ENCODE measurements at places on chromosomes 2 and 18. TPM values are rescaled to one million over a fixed set of nuclear protein-coding genes. Genes with fewer than 3 reads are reported as not detected.
A peak's percentile ranks its signal among the peaks of the same experiment; 100 is the strongest.

GRCh38 chr2:190350371-190350770 is 7.0 kb downstream of the INPP1 start:
- no peak overlapping the region for H3K27ac ChIP-seq
- peaks cover 15% of the 10 kb centered on the region for H3K4me1 ChIP-seq
- H3K4me3 ChIP-seq = no peak overlapping the region
- H3K27me3 ChIP-seq = no peaks in the 10 kb centered on the region
- no peaks in the 10 kb centered on the region for H3K36me3 ChIP-seq

- H3K27ac ChIP-seq = no peak overlapping the region
- H3K36me3 ChIP-seq = no peaks in the 10 kb centered on the region
- H3K27me3 ChIP-seq = no peaks in the 10 kb centered on the region
- H3K4me3 ChIP-seq = no peak overlapping the region
- no peaks in the 10 kb centered on the region for H3K4me1 ChIP-seq
These were observed 17.9 kb upstream of the EHBP1 start for GRCh38 chr2:62687636-62688035.

- no peaks in the 10 kb centered on the region for H3K36me3 ChIP-seq
- no peak overlapping the region for H3K4me3 ChIP-seq
- H3K27me3 ChIP-seq = no peaks in the 10 kb centered on the region
- no peaks in the 10 kb centered on the region for H3K4me1 ChIP-seq
These were observed 163.3 kb upstream of the ZEB2 start for GRCh38 chr2:144683107-144683753.

DNA sequence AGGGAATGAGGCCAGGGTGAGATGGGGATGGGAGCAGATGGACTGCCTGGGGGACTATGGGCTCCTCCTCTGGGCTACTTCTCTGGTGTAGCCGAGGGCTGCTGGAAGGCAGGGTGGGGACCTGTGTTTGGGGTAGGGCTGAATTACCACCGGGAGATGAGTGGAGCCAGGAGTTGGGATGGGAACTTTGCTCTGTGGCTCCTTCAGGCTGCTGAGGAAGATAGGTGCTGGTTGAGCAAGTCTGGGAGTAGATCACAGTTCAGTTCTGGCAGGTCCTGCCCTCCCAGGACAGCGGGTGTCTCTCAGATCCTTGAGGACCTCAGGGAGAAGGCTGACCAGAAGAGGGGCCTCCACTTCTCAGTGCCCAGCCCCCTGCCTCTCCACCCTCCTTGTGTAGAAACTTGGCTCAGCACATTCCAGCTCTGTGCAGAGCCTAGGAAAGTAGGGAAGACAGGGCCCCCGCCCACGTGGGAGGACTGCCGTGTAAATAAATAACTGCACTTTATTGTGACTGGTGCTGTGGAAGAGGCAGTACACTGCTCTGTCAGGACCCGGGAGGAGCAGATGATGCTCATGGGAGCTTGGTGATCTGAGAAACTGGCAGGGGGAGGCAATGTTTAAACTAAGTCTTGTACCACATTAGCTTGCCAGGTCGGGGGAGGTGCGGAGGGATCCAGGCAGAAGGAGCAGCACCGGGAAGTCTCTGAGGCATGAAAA is 15.3 kb downstream of the TET3 start:
- H3K27me3 ChIP-seq = no peaks in the 10 kb centered on the region
- peak overlapping the region; percentile 32 for H3K27ac ChIP-seq
- H3K4me1 ChIP-seq = peaks cover 6% of the 10 kb centered on the region
- H3K36me3 ChIP-seq = no peaks in the 10 kb centered on the region
- H3K4me3 ChIP-seq = no peak overlapping the region

GRCh38 chr2:40343902-40344301 is 108.0 kb downstream of the SLC8A1 start:
- H3K27me3 ChIP-seq = no peaks in the 10 kb centered on the region
- no peak for DNase-seq
- H3K27ac ChIP-seq = no peak overlapping the region
- H3K36me3 ChIP-seq = no peaks in the 10 kb centered on the region

DNA sequence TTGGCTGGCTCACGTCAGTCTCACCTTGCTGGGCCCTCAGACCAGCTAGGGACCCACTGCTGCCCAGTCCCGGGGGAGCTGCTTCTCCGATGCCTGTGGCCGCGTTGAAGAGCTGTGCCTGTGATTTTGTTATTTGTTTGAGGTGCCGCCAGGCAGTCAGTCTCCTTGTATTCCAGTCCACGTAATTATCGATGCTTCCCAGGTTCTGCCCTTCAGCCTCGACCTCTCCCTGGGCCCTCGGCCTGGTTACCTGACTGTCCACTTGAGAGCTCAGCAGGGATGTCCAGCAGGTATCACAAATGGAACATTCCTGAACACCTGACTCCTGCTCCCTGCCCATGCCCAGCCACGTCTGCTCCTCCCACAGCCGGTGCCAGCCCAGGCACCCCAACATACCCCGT is 195.9 kb upstream of the HS6ST1 start:
- no peaks in the 10 kb centered on the region for H3K27me3 ChIP-seq
- no peaks in the 10 kb centered on the region for H3K36me3 ChIP-seq
- H3K4me3 ChIP-seq = no peak overlapping the region
- no peaks in the 10 kb centered on the region for H3K4me1 ChIP-seq

GRCh38 chr2:151953467-151953866 is 125.2 kb upstream of the ARL5A start:
- no peaks in the 10 kb centered on the region for H3K36me3 ChIP-seq
- no peak overlapping the region for H3K4me3 ChIP-seq
- H3K27me3 ChIP-seq = no peaks in the 10 kb centered on the region
- no peaks in the 10 kb centered on the region for H3K4me1 ChIP-seq
- no peak for DNase-seq

- H3K27me3 ChIP-seq = no peaks in the 10 kb centered on the region
- DNase-seq = peak; percentile 9
- no peaks in the 10 kb centered on the region for H3K36me3 ChIP-seq
- no peak overlapping the region for H3K27ac ChIP-seq
- H3K4me1 ChIP-seq = no peaks in the 10 kb centered on the region
- no peak overlapping the region for H3K4me3 ChIP-seq
These were observed 148.5 kb downstream of the ZFP36L2 start for GRCh38 chr2:43077876-43078275.

NEB gene
- total RNA-seq = 5.1 TPM

HRH4 gene
- not detected for total RNA-seq

LYPD1 gene
- 0.88 TPM for total RNA-seq

POTEI gene
- not detected for total RNA-seq
